Glutamatergic neuron (in vitro differentiated cells): ENCODE measurements at places on chromosomes 4 and X.

DNA sequence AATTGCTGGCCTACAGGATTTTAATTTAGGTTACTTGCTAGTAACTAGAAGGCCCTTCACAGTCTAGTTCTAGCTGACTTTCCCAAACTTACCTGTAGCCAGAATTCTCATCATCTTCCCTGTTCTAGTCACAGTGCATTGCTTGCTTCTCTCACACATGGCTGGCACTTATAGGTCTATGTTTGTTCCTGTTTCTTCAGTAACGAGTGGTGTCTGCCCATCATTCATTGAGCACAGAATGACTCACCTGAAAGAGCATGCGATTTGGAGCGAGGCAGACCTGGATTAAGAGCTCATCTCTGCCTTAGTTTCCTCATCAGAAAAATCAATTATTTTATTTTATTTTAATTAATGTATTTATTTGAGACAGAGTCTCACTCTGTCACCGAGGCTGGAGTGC, 201.7 kb upstream of the ANK2 start:
- DNase-seq: no peak

- no peak for DNase-seq
Observed at GRCh38 chr4:180727478-180727877, 1515.7 kb upstream of the TENM3 start.

DNA sequence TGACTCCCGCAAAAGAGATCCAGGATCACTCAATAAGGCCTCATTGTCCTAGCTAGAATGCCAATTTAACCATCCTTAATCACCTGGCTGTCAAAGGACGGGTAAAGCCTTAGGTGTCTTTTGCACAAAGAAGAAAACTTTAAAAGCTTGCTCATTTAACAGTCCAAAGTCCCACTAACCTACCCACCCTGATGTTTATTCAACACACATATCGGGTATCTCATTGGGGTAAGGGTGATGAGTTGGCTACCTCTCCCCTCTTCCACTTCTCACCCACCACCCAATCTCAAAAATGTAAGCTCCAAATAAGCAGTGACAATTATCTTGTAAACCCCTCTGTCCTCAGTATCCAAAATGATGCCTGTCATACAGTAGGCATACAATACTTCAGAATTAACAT, 988 bp upstream of the SRD5A3 start:
- DNase-seq: no peak

DNA sequence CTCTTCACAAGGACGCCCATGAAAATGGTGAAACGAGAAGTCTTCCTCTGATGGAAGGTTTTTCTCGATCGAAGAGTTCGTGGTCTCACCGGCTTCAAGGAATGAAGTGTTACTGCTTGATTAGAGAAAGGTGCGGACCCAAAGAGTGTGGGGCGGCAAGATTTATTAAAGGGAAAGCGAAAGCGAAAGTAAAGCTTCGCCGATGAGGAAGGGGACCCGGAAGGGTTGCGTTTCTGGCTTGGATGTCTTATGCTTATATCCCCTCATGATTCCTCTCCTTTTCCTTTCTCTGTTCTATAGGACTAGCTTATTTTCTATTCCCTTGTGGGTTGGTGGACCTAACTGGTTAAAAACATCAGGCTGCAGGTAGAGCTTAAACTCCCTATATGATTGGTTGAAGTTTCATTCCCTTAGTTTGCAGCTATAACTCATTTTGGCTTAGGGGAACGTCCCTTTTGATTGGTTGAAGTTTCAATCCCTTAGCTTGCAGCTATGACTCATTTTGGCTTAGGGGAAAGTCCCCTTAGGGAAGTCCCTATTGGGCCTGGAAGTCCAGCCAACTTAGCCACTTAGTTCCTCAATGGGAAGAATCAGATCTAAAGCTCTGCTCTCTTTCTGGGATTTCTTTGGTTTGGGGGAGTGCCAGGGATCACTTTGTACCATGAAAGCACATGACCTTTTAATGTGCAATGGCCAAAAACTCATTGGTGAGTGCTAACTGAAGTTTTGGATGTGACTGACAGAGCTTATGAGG, 1025.0 kb upstream of the PCDH10 start:
- no peak for DNase-seq

GRCh38 chrX:137432609-137433008, 133.3 kb upstream of the ZIC3 start:
- peak; percentile 42 for DNase-seq

DNA sequence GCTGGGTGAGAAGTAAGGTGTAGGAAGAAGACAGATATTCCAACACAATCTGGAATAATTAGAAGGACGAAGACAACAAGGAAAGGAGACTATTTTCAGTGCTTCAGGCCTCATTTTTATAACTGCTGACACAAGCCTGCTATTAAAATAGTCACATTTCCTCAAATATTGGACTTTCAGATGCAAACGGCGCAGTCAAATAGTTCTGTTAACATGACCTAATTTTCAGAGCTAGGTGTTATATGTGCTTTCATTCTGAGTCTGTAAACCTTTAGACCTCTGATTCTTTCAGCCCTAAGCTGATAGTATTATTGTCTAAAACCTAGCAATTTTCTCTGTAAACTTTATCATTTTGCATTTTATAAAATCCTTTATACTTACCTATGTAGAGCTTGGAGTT, 261.5 kb downstream of the IL1RAPL1 start:
- DNase-seq: no peak

- no peak for DNase-seq
Observed at GRCh38 chr4:772776-773175, 53.2 kb downstream of the CPLX1 start.

DNA sequence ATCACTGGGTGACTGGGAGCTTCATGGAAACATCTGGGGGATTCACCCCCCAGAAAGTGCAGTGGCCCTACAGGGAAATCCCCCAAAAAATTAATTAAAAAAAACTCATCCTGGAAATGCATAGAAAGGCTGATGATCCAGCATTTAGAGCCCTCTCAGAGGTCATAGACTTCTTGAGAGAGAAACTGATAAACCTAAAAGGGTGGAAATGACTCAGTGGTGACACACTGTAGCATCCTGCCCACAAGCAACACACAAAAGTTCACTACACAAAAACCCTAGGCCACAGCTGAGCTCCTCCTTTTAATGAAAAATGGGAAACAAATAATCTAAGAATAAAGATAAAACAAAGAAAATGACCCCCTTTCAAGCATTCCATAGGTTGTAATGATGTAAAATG, 911.5 kb downstream of the GLUD2 start:
- DNase-seq: no peak

GRCh38 chr4:21856754-21857153, 91.8 kb downstream of the KCNIP4 start:
- no peak for DNase-seq

GRCh38 chr4:156362581-156362980, 408.9 kb upstream of the CTSO start:
- no peak for DNase-seq

GRCh38 chr4:90415116-90415515, 287.9 kb downstream of the CCSER1 start:
- DNase-seq: no peak

GRCh38 chrX:120797188-120797851, 78.3 kb downstream of the CT47B1 start:
- no peak for DNase-seq

- DNase-seq: no peak
Observed at GRCh38 chr4:170038769-170039168, 12.6 kb upstream of the MFAP3L start.

DNA sequence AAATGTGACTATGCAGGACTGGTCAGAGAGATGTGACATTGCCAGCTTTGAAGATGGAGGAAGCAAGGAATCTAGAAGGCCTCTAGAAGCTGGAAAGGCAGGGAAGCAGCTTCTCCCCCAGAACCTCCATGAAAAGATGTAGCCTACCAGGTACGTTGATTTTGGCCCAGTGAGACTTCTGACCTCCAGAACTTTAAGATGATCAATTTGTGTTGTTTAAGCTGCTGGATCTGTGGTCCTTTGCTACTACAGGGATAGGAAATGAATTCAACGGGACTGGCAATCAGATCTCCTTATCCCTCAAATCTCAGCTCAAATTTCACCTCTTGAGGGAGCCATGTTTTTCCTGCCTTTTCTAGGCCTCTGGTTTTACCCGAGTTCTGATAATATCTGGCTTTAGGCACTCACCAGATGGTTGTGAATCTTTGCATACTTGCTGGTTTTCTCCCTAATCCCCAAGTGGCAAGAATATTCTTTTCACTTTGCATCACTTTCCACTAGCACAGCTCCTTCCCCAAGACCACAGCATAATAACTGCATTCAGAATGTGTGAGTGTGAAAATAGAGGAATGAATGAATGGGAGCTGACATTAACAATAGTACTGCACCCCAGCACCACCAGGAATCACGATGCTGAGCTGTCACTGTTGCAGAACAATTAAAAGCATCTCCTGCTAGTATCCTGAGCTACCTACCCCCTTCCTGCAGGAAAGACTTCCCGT, 25.5 kb upstream of the TMSB4X start:
- no peak for DNase-seq

DNA sequence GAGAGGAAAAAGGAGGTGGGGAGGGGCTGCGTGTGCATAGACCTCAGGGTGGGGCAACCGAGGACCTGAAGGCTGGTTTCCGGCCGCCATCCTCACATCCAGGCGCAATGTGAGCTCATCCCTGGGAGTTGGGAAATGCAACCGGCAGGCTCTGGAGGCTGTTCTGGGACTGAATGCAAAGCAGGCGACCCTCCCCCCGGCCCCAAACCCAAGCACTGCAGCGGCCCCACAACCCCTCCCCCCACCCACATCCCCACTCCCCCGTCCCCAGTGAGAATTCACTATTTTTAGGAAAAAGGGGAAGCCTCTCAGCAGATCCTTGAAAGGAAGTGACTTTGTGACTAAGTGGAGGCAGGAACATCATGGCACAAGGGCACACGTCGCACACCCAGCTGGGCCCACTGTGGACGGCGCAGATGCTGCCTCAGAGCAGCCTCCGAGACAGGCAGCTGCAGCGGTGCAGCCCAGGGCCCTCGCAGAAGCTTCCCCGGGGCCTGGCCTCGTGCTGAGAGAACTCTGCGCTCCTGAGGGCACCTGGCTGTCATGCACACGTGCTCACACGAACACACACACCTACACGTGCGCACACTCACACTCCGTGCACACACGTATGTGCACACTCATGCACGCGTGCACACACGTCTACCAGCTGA, 1.3 kb upstream of the PDE6B start:
- DNase-seq: no peak

DNA sequence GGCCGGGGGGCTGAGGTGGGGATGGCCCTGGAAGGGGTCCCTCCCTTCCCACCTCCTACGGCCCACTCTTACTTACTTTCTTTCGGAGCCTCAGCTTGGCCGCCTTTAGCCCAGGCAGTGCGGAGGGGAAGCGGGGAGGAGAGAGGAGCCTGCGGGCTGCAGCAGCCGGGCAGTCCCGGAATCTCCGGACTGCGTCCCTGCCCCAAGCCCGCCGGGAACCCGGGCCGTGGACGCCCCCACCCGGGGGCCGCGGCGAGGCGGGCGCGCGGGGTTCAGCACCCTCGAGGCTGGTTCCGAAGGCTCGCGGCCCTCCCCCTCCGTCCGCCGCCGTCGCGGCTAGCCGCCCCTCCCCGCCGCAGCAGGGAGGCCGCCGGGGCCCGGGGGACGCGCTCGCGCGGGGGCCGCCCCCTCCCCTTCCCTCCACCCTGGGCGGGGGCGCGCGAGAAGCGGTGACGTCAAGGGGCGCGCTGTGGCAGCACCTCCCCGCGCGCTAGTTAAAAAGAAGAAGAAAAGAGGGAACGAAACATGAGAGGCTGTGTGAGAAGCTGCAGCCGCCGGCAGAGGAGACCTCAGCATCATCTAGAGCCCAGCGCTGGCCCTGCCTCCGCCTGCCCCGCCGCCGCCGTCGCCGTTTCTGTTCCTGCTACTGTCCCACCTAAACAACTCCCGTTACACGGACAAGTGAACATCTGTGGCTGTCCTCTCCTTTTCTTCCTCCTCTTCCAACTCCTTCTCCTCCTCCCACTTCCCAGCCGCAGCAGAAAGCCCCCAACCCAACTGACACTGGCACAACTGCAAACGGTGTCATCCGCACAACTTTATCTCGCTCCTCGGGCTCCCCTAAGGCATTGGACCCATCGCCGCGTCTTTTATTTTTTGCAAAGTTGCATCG, at the start of gene HHIP:
Gene HHIP (plus strand): TSS at position 526 of the 892 bp plus-strand sequence. CDS start 520 bp downstream, outside the sequence.
- peak; percentile 66 for DNase-seq

DNA sequence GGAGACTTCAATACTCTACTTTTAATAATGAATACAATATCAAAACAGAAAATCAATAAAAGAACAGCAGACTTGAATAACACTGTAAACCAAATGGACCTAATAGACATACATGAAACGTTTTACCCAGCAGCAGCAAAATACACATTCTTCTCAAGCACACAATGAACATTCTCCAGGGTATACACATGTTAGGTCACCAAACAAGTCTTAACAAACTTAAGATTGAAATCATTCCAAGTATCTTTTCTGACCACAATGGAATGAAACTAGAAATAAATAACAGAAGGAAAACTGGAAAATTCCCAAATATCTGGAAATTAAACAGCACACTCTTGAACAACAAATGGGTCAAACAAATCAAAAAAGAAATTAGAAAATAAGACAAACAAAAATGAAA, 145.0 kb upstream of the CT83 start:
- no peak for DNase-seq

DNA sequence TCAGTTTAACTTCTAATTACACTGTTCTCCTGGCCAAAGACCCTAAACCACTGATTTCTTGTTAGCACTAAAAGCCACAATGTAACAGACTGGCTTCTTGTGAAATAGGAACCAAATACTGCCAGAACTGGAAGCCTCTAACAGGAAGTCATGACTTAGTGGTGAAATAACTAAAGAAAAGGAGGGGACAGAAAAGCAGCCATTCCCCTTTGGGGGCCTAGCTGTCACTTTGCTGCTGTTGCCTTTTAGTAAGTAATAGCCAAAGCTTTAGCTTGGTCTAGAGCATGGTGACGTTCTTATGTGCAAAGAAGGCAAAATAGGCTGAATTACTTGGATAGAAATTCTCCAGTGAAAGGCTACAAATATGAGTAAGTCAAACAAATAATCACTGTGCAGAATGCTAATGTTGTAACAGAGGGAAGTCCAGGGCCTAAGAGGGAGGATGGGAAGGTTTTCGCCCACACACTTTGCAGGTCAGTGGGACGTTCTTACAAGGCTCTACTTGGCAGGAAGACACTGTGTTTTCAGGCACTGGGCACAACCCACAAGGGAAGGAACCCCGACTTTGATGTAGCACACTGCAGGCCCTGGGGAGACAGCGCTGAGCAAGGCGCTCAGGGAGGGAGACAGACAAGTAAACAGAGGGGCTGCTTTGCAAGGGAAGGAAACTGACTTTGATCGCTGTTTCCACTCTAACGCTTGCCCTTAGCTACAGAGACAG, 16.7 kb downstream of the GAB3 start:
- no peak for DNase-seq
